ENCODE measurements at places on chromosomes 2 and 18. TPM values are rescaled to one million over a fixed set of nuclear protein-coding genes. Genes with fewer than 3 reads are reported as not detected.

SP9 gene
- total RNA-seq = 0.31 TPM

GRCh38 chr2:3005859-3006501, 371.6 kb downstream of the EIPR1 start:
- H3K4me1 ChIP-seq = no peaks in the 10 kb centered on the region
- no peaks in the 10 kb centered on the region for H3K36me3 ChIP-seq
- H3K4me3 ChIP-seq = no peak overlapping the region

GRCh38 chr2:219627103-219628100, at the start of gene SLC4A3:
SLC4A3 (plus strand) TSS chr2:219627630; CDS start chr2:219627993, 363 bp downstream.
- H3K4me3 ChIP-seq = peak within 1 kb of the TSS; percentile 62
- H3K4me1 ChIP-seq = no peaks in the 10 kb centered on the region
- H3K36me3 ChIP-seq = peaks cover 3% of the 10 kb centered on the region
- H3K27ac ChIP-seq = no peak within 1 kb of the TSS
- DNase-seq = peak; percentile 36
- peaks cover 14% of the 10 kb centered on the region for H3K27me3 ChIP-seq

DNA sequence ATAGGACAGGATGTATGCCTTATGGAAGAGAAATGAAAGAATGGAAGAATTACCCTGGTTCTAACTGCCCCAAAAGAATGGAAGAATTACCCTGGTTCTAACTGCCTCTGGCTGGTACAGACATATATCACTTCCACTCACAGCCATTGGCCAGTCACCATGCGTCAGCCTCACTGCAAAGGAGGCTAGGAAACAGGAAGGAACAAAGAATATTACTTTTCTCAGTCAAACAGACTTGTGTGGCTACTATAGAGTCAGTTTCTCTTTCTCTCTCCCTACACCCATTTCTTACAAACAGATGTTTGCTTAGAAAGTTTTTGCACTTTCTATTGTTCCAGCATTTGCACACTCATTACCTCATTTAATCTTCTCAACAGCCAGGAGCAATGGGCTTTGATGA, 1111.1 kb upstream of the KLHL29 start:
- no peaks in the 10 kb centered on the region for H3K36me3 ChIP-seq
- no peak overlapping the region for H3K27ac ChIP-seq
- H3K4me3 ChIP-seq = no peak overlapping the region
- peaks cover 3% of the 10 kb centered on the region for H3K4me1 ChIP-seq

DNA sequence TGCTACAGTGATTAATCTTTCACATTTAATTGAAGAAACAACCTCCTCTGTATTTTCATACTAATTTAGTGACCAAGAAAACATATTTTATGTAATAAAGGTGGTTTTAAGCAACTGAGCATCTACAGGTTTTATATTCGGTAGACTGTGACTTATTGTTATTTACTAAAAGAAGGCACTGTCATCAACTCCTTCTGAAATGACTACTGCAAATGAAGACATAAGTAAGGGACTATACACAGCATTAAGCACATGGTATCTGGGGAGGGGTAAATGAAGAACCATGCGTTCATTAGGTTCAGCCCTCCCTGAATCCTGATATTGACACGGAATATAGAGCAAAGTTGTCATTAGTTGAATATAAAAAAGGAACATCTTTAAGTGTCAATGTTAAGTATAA, 4.3 kb downstream of the CDH20 start:
- peaks cover 14% of the 10 kb centered on the region for H3K27me3 ChIP-seq
- no peak for DNase-seq
- peaks cover 5% of the 10 kb centered on the region for H3K4me1 ChIP-seq
- no peak overlapping the region for H3K4me3 ChIP-seq
- no peaks in the 10 kb centered on the region for H3K36me3 ChIP-seq

- H3K4me1 ChIP-seq = peaks cover 4% of the 10 kb centered on the region
- no peak overlapping the region for H3K27ac ChIP-seq
- H3K36me3 ChIP-seq = no peaks in the 10 kb centered on the region
- no peak for DNase-seq
- H3K27me3 ChIP-seq = no peaks in the 10 kb centered on the region
Observed at GRCh38 chr2:443216-443615, 155.3 kb upstream of the ALKAL2 start.
